GM13976 (cell line): ENCODE measurements at places on chromosomes 2 and 18.
A peak's percentile ranks its signal among the peaks of the same experiment; 100 is the strongest.

GRCh38 chr2:70633508-70633907 is 79.9 kb upstream of the TGFA start:
- DNase-seq = no peak

DNA sequence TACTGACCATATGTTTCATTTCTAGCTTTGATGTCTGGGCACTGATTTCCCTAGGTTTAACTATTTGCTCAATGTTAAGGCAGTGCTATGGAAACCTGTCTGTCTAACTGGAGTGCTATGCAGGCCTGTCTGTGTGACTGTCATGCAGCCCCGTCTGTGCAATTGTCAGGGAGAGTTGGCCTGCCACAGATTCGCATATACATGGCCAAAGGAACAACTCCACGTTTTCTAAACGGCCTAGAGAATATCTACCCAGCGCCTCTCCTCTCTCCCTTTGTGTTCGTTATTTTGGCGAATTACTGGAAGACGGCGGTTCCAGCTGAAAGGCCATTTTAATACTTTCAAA is 59.6 kb upstream of the PSME4 start:
- DNase-seq = no peak

DNA sequence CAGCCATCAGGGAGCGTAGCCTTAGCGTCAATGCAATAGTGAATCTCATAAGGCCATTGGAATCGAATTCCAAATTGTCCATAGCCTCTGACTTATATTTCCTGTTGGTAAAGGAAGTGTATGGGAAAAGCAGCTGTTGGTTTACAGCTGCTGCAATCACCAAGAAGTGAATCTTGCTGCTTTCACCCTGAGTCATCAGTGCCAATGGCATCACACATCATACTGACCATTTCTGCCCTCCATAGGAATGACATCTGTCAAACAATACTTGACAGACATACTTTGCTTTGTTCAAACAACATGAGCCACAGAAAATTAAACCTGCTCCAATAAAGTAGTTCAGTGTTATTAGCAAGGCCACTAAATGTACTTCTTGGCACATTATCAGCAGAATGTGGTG is 111.2 kb upstream of the KLHL29 start:
- DNase-seq = no peak

- no peak for DNase-seq
These were observed 165.4 kb downstream of the CAPN13 start for GRCh38 chr2:30641765-30642345.

DNA sequence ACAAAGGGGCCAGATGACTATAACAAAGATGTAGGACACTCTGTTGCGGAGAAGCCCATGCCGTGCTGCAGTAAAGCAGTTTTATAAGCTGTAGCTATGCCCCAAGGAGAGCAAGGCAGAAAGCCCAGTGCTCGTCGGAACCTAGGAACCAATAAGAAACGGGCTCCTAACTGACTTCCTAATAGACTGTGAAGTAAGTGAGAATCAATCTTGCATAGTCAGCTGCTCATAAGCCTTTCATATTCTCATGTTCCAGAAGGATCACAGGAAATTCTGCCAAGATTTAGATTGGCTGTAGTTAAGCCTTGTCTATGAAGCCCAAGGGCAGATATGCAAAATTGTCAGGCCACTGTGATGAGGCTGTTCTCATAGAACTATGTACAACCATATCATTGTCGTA is 98.4 kb downstream of the RTTN start:
- no peak for DNase-seq

- no peak for DNase-seq
These were observed 529.1 kb upstream of the HNMT start for GRCh38 chr2:137435162-137435561.

GRCh38 chr2:139721411-139721995 is 941.3 kb upstream of the NXPH2 start:
- no peak for DNase-seq

DNA sequence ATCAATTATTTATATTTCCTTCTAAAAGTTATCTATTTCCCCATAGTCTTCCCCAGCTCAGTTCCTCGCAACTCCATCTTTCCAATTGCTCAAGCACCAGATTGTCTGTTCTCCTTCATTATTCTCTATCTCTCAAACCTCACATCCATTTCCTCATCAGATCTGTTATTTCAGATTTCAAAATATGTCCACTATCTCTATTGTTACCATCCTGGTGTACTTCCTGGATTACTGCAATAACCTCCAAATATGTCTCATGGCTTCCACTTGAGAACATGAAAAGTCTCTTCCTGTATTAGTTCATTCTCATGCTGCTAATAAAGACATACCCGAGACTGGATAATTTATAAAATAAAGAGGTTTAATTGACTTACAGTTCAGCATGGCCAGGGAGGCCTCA is 641.7 kb upstream of the ZEB2 start:
- DNase-seq = no peak

GRCh38 chr2:165970663-165971062 is 17.1 kb upstream of the TTC21B start:
- no peak for DNase-seq

- DNase-seq = peak; percentile 50
These were observed at the start of gene NCK2 for GRCh38 chr2:105744909-105745853. Gene NCK2, plus strand, starts transcription at chr2:105744912. Its CDS starts 110,152 bp downstream, at chr2:105855064.

DNA sequence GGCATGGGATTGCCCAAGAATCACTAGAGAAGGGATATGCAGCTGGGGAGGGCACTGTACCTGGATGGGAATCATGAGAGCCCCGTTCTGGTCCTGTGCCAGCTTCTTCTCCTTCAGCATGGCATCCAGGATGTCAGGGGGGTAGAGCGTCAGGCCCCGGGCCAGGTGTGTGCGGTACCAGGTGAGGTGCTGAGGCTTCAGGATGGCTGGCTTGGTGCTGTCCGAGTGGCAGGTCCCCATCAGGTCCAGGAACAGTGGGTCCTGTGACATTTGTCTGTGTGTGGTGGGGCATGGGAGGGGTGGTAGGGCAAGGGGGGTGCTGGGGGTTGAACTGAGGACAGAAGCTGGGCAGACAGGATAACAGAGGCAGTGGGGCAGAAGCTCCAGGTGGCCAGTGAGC is 13.2 kb downstream of the CFAP65 start:
- no peak for DNase-seq

DNA sequence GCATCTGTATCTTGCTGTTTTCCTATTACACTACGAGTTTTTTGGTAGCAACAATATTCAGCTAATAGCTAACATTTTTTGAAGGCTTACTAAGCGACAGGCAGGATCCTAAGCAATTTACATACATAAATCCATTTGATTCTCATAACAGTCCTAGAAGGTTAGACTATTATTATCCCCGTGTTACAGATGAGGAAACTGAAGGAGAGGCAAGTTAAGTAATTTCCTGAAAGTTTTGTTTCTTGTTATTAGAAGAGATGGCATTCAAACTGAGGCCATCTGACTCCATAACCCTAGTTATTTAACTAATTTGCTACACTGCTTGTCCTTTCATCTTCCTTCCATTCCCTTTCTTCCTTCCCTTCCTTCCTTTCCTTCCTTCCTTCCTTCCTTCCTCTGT is 68.2 kb downstream of the PDE1A start:
- no peak for DNase-seq

DNA sequence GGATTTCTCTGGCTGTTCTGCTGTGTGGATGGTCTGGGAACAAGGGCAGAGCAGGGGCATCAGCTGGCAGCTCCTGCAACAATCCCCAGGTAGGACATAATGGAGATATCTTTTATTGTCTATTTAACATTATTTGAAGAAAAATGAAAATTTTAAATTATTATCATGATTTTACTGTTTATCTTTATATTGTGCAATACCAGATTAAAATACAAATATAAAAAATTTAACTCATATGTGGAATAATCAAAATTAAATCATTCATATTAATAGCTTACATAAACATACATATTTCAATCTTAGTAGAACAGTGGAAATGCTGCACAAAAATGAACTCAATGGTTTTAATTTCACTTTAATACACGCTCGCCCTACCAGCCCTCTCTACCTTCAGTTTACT is 70.6 kb upstream of the FAM110C start:
- DNase-seq = no peak

DNA sequence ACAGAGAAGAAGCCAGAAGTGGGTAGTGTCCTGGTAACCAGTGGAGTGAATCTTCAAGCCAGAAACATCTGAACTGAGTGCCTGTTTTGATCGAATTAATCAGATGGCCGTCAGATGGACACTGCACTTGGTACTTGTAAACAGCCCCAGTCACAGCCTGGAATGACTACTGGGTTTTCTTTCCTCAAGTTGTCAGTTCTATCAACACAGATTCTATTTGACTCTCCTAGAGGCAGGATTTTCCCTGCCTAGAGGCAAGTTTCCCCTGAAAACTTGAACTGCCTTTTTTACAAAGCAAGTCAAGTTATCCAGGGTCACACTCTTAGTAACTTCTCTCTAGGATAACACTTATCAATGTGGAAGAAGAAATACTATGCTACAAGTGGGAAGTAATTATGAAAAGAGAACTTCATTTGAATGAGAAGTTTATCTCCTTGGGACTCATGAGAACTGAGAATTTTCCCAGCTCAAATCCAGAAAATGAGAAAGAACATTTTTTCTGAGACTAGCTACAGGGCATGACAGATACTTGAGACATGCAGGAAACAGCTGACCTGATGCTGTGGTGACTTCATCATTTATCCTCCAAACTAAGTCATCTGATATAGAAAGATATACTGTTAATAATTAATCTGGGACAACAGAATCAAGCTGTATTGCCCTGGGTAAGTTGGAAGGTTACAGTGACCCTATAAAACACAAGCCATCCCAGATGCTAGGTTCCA is 36.0 kb downstream of the SULT1C2 start:
- no peak for DNase-seq

DNA sequence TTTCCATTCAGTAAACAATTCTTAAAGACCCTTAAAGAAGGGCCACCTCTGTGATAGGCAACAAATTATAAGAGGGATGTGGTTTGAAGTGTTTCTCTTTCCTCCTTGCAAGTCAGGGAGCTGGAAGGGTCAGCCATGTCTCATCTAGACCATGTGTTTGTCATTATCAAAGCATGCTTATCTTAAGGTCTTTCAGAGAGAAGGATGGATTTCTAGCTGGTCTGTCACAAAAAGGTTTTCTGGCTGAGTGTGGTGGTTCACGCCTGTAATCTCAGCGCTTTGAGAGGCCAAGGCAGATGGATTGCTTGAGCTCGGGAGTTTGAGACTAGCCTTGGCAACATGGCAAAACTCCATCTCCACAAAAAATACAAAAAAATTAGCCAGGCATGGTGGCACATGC is 59.2 kb upstream of the PEX13 start:
- no peak for DNase-seq

- DNase-seq = peak; percentile 32
These were observed 11.3 kb downstream of the OSR1 start for GRCh38 chr2:19346983-19347618.

- DNase-seq = no peak
These were observed 7.2 kb downstream of the GAD1 start for GRCh38 chr2:170823898-170824215.

- no peak for DNase-seq
These were observed 2.5 kb upstream of the RAD51AP2 start for GRCh38 chr2:17520761-17521160.

- DNase-seq = no peak
These were observed 70.6 kb upstream of the GLS start for GRCh38 chr2:190809876-190810525.

- DNase-seq = no peak
These were observed 45.7 kb downstream of the NDUFA10 start for GRCh38 chr2:239979243-239980023.

GRCh38 chr2:112818094-112818902 is 18.3 kb downstream of the IL1B start:
- no peak for DNase-seq

GRCh38 chr2:47002031-47002430 is 86.4 kb upstream of the MCFD2 start:
- no peak for DNase-seq

GRCh38 chr2:218015586-218016521 is 13.1 kb upstream of the TNS1 start:
- DNase-seq = no peak

- no peak for DNase-seq
These were observed 21.6 kb upstream of the VPS4B start for GRCh38 chr18:63443829-63444228.

DNA sequence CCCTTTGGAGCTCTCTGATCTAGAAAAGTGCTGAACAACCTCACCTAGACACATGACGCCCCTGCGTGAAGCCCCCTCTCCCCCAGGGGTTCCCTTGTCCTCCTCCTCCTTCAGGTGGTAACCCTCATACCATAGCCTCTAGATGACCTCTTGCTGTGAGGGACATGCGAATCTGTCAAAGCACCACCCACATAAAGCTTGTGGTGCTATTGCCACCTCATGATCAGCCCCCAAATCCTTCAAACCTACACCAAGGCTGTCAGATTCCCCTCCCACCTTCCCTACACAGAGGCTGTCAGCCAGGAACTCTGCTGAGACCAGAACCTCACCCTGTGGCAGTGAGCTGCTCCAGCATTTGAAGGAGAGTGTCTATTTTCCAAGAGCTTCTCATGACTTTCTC is 43.1 kb upstream of the TEX51 start:
- no peak for DNase-seq

DNA sequence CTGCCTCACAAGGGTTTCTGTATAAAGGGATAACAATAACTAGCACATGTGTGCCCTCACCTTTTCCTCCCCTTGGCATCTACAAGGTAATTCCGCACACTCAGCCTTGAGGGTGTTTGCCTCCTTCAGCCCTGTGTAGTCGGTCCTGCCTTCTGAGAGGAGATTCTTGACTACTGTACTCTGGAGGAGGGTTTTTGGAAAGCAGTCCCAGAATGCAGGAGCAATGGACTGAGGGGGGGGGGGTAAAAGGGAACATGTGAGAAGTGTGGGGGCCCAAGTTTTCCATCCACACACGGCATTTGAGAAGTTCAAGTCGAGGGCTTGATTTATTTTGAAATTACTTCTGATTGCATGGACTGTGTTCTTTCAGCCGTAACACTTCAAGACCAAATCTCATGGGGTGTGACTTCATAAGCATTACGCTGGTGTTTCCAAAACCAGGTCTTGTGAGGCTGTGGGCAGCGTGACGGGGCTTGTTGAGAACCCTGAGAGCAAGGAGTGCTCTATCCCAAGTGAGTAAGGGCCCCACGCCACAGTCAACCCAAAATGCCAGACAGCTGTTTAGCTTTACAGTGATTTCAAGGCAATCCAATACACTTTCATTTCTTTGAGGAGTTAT is 198.7 kb upstream of the MEIS1 start:
- no peak for DNase-seq

DNA sequence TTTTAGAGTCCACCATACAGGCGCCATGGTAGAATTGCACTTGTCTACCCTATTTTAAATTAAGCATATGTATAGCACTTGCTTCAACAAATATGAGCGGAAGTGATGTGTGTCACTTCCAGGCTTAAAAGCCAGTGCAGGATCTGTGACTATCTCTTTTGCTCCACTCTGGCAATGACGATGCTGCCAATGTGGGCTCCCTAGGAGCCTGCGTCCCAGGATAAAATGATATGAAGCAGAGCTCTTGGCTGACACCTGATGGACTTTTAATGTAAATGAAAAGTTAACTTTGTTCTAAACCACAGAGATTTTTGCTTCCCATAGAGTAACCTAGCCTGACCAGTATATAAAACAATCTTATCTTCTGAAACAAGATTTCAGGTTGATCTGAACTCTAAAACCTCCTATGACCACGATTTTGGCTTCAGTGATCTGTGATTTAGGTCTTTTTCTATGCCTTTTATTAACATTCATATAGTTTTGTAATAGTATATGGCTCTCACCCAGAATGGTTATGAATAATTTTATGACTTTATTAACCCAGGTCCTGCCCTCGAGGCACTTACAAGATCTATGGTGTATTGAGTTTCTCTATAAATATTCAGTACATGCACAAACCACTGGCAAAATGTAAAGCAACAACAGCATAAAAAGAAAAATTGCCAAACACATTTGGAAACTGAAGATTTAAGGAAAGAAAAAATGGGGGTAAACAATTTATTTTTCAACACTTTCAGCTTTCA is 422.5 kb upstream of the PIK3C3 start:
- no peak for DNase-seq

- DNase-seq = no peak
These were observed 15.9 kb upstream of the LHCGR start for GRCh38 chr2:48771241-48772014.
